ENCODE measurements at places on chromosomes 12 and 14.

GRCh38 chr14:74567219-74567618 lies 44.8 kb downstream of the LTBP2 start:
- no peak for DNase-seq

DNA sequence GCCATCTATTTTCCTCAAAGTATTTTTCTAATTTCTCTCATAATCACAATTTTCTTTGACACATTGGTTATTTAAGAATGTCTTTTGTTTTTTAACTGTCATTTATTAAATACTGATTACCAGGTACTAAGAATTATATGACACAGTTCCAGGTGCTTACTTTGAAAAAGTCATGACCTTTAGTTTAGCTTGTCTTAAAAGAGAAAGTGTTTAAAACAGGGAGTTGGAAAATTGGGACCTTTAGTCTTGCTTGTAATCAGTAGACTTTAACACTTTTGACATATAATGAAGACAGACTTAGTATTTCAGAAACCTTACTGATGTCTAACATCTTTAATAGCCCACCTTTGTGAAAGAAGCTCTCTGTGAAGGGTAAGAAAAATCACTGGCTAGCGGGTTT lies 19.2 kb downstream of the CREBL2 start:
- no peak for DNase-seq

DNA sequence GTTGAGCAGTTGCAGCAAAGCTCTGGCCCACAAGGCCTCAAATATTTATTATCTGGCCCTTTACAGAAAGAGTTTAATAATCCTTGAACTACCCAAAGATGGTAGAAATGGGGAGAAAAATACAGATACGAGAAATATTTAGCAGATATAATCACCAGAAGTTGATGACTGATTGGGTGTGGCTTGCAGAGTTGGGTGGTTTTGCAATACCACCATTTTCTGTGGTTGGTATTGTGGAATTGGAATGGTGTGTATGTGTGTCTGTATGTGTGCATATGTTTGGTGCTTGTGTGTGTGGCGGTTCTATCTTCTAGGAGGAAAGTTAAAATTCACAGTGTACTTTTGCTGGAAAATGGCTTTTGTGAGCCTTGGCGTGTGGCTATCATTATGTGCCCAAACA lies 85.4 kb upstream of the MANSC4 start:
- no peak for DNase-seq

DNA sequence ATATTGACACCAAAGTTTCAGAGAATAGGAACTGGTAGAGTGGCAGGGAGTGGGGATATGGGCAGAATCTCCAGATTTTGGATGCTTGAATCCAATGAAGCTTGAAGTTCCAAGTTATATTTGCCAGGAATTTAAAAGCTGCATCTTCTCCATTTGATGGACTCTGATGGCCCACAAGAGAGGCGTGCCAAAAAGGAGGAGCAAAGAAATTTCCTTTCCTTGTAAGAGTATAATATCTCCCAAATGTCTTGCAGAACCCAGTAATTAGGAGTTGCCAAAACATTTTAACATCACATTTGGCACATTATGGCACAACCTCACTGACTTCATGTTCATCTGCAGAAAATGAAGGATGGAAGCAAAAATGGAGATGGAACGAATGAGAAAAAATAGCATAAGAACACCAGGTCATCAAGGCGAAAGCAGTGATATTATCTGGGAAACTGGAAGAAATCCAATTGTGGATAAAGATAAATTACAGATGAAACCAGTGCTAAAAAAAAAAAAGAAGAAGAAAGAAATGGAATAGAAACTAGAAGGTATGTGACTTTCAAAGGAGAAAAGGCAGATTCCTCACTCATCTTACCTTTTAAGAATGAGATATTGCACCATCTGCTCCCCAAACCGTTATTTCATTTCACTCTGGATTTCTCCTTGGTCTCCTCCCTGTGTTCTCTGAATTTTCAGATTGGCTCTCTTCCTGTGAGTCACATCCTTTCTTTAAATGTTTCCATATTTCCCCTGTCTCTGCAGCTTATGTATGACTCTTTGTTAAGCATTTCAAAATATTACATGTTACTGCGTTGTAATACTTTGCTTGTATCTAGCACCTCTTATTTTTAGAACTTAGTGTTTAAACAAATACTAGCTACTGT lies 13.5 kb upstream of the FLRT2 start:
- no peak for DNase-seq

DNA sequence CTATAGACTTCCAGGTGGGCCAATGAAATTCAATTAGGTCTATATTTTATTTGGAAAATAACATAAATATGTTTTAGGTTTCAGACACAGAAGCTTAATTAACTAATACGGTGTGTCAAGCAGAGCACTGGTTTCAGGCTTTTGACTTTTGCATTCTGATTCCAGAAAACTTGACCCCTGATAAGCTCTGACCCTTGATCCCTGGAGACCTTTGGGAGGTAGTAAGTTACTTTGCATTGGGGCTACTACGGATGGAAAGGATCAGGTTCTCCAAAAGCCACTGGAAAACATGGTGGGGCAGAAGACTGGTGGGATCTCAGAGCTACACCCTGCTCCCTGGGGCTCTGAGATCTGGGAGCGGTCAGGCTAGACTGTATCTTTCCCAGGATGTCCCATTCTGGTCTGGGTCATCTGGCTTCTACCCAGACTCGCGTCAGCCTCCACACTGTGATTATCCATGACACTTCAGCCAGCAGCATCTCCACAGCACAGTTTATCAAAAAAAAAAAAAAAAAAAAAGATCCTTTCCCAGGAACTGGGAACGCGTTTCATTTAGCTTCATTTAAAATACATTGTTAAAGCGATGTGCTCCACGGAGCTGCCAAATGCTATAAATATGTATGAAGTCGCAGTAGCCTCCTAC lies 17.8 kb upstream of the EMP1 start:
- peak; percentile 70 for DNase-seq

GRCh38 chr12:47882781-47883546 lies 21.8 kb downstream of the VDR start:
- peak; percentile 52 for DNase-seq

DNA sequence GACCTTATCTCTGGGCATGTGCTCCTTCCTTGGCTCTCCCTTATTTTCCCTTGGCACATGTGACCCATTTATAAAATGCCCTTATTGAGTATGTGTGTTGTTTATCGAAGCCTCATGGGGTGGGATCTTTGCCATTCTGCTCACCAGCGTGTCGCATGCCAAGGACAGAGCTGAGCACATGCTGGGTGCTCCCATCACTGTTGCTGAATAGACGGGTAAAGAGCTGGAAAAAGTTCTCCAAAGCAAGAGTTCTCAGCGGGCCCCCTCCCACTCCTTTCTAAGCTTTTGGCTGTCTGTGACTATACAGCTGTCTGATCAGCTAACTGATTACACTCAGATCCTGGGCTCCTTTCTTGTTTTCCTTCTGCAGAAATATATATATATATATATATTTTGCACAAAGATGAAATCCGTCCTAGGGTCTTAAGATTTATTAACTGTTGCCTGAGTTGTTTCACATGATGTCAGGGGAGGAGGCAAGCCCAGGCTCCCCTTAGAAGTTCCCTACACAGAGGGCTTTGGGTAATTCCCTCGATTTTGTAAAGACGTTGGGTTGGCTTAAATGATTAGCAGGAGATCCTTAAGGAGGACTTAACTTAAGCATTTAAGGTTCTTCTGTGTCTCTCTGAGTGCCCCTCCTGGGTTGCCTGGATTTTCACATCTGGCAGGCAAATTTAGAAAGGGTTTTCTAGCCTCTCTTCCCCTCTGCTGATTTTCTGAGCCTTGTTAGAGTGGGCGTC lies 71.6 kb downstream of the TMEM132C start:
- DNase-seq: no peak

GRCh38 chr14:67515386-67516079 lies 17.6 kb upstream of the PLEKHH1 start:
- peak; percentile 55 for DNase-seq

DNA sequence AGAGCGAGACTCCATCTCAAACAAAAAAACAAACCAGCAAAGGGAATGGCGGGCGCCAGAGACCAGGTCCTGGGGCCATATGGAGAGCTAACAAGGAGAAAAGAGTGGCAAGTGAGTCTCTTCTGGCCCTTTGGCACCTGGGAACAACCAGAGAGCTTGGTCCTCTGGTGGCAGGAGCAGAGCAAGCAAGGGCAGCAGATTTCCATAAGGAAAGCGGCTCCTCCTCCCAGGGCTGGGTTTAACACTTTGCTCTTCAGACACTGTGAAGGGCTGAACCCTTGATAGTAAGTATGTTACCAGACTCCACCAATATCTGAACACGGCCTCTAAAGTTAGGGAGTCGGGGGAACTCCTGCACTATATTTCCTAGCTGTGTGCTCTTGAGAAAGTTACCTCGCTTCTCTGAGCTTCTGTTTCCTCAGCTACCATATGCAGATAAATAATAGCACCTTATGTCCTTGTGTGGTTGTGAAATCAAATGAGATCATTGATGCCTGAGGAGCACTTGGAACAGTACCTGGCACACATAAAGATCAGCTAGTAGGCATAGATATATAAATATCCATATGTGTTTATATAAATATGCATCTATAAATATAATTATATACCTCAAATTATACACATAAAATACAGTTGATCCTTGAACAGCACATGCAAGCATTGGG lies 33.4 kb upstream of the PLEKHG6 start:
- DNase-seq: no peak

GRCh38 chr12:8615206-8615605 lies 2.5 kb upstream of the AICDA start:
- DNase-seq: no peak

DNA sequence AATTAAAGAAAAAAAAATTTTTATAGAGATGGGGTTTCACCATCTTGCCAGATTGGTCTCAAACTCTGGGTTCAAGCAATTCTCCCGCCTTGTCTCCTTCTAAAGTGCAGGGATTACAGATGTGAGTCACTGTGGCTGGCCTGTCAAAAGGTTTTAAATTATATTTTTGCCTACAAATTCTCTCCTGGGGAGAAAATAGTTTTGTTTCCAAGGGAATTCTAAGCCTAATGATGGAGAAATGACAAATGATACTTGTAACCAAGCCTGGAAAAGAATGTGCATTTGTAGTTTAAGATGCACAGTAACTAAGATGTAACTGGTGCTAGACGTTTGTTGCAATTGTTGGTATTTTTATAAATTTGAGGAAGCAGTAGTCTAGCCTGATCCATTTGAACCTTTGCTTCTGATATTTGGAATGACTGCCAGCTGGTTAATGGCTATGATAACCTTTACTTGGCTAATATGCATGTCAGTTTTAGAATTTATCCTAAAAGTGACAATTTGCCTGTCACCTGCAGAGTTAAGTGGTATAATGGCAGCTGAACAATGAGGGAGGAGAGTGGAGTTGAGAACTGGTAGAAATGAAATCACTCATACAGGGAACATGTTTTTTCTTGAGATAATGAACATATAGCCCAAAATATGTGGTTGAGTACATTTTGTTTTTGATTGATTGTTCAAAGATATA lies 148.0 kb downstream of the FUT8 start:
- no peak for DNase-seq

- no peak for DNase-seq
Measured at GRCh38 chr12:78726854-78727253, 137.7 kb upstream of the SYT1 start.

DNA sequence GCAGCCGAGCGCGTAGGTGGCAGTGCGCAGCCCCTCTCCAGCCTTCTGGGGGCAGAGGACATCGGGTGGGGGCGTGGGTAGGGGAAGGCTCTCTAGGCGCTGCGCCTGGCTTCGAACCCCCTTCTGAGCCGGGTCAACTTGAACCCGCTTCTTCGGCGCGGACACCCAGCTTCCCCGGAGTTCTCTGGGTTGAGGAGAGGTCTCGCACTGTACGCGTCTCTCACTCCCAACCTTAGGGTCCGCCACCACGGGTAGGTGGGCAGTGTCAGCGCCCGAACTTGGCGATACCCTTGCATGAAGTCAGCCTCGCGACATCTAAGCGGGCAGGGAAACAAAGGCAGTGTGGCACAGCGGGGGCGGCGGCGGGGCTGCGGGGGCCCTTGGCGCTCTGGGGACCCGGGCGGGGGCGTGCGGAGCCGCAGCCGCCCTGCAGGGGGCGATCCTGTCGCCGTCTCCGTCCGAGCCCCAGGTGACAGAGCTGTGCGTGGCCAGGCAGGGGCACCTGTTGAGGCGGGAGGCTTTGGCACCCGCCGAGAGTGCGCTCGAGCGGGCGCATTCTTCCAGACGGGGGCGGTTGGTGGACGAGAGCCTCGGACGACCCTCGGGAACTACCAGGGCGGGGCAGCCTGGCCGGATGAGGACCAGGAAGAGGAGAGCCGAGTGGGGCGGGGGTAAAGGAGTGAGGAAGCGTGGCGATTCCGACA lies 1.1 kb downstream of the GALNT16 start:
- DNase-seq: peak; percentile 70

- DNase-seq: no peak
Measured at GRCh38 chr14:101957406-101958234, 6.8 kb upstream of the DYNC1H1 start.

GRCh38 chr14:58638231-58639197 lies 752 bp downstream of the DACT1 start:
- no peak for DNase-seq

GRCh38 chr14:102277874-102278630 lies 26.9 kb downstream of the MOK start:
- no peak for DNase-seq

DNA sequence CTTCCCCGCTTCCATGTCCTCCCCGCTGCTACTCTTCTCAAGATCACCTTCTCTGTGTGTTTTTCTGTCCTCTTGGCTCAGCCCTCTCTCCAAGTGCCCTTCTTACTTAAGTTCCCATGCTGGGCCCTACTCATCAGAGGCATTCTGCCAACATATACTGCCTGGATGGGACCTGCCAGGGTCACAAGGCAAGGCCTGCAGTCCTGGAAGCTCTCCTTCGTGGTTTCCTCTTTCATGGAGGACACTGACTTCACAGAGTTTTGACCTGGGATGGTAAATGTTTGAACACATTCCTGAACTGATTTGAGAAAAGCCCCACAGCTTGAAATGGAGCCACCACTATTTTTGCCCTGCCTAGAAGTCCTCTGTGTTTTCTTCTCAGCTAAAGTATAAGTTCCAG lies 140.9 kb downstream of the TMEM30B start:
- no peak for DNase-seq

- peak; percentile 13 for DNase-seq
Measured at GRCh38 chr14:100865682-100866591, 37.6 kb downstream of the RTL1 start.

DNA sequence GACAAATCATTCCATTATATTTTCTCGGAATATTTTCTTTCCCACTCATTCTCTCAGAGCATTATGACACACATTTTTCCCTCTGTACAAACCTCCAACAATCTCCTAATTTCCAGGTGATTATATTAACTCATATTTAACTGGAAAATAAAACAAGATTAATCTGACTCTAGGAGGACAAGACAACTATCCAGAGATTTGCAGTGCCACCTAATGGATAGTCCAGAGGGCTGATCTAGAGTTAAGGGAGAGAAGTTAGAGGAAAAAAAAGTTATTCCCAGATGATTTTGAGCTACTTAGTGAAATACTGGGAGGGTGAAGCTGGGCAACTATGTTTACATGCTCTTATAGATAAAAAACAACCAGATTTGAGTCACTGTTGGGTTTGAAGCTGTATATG lies 161.7 kb downstream of the ALX1 start:
- DNase-seq: no peak

GRCh38 chr12:92928421-92928961 lies 604 bp downstream of the EEA1 start:
- peak; percentile 69 for DNase-seq

- no peak for DNase-seq
Measured at GRCh38 chr12:94178882-94179281, 30.5 kb downstream of the PLXNC1 start.

GRCh38 chr14:37585971-37586796 lies 8.9 kb downstream of the FOXA1 start:
- no peak for DNase-seq

All from Right ventricle myocardium superior (tissue), 1 donor.